Right ventricle myocardium inferior (tissue), 1 donor: ENCODE measurements at places on chromosomes 6 and 20. TPM values are rescaled to one million over a fixed set of nuclear protein-coding genes. Genes with fewer than 3 reads are reported as not detected.

DNA sequence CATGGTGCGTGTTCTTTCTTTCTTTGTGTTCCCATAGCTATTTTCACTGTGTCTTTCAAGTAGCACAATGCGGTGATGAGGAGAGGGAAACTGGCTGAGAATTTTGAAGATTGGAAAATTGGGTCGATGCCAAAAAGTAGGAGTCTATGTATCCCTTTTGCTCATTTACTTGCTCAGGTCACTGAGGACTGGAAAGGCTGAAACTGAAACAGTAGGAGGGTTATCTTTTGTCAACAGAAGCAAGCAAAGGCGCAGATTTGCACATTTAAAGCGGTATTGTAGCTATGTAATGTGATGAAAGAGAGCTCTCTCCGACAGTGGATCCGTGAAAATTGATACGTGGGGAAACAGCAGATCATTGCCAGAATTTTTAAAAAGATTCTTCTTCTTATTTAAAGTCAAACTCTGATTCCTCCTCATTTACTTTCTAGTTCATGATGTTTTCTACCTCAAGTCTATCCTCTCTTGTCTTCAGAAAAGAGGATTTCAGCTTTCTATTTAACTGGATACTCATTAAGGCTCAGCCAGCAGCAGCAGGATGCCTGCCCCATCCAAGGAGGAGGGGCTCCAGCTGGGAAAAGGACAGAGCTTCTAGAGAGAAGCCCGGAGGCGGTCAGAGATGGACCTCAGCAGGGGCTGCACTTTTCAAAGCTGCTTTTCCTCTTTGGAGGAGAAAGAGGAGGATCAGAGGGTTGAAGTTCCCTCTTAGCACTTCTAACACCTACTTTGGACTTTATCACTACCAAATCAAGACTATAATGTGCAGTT is 15.9 kb upstream of the FYN start:
- no peak for DNase-seq

DNA sequence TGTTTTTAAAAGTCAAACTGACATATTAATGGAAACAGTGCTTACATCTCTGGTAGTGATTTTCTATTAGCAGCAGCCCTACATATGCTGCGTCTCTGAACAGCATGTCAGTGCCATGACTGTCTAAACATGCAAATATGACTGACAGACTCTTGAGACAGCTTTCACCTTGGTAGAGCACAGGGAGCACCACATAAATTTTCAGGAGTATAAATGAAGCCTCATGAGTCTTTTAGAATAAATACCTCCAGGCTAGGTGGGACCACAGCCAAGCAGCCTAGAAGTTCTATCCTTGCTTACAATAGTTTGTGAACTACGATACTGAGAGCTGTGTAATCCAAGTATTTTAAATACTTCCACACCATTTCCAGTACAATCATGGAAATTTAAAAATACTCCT is 410.7 kb upstream of the RUNX2 start:
- no peak for DNase-seq

The COL9A3 gene
- total RNA-seq: 5.5 TPM

- no peak for DNase-seq
These were observed 57.2 kb downstream of the RGS17 start for GRCh38 chr6:153073841-153074240.

DNA sequence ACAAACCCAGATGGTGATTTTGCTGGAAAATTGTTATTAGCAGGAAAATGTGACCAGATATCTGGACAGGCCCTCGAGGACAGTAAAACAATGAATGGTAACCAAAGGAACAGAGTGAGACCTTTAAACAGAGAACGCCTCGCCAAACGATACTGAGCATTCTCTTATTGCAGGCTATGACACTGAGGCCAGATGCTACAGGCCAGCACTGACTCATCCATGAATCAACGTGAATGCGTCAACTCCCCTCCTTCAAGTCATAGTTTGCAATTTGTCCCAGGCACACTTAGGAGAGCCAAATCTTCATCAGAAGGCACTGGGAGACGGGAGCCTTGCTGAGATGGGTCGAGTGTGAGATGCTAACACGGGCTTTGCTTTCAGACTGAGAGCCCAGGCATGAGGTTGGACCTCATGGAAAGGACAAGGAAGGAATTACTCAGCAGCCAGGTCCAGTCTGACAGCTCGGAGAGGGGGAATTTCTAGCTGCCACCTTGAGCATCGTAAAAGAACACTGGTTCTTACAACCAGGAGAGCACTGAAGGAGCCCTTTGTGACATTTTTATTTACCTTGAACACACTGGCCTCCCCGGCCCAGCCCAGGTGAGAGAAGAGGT is 60.7 kb downstream of the BMP7 start:
- no peak for DNase-seq

DNA sequence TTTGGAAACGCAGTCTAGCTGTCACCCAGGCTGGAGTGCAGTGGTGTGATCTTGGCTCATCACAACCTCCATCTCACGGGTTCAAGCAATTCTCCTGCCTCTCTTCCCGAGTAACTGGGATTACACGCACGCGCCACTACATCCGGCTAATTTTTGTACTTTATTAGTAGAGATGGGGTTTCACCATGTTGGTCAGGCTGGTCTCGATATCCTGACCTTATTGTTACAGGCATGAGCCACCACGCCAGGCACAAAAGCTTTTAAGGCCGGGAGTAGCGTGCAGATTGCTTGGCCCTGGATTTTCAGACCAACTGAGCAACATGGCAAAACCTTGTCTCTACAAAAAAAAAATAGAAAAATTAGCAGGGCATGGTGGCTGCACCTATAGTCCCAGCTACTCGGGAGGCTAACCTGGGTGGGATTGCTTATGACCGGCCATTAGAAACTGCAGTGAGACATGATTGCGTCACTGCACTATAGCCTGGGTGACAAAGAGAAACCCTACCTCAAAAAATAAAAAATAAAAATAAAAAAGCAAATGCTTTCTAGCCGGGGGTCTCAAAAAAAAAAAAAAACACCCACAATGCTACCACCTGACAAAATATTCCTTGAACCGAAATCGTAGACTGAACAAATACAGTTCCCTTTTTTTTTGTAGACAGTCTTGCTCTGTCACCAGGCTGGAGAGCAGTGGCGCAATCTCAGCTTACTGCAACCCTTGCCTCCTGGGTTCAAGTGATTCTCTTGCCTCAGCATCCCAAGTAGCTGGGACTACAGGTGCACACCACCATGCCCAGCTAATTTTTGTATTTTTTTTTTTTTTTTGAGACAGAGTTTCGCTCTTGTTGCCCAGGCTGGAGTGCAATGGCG is 15.0 kb downstream of the RBM39 start:
- DNase-seq: no peak

The SYNGAP1 gene
- 5.2 TPM for total RNA-seq
